ENCODE measurements at places on chromosomes 3 and 15.

DNA sequence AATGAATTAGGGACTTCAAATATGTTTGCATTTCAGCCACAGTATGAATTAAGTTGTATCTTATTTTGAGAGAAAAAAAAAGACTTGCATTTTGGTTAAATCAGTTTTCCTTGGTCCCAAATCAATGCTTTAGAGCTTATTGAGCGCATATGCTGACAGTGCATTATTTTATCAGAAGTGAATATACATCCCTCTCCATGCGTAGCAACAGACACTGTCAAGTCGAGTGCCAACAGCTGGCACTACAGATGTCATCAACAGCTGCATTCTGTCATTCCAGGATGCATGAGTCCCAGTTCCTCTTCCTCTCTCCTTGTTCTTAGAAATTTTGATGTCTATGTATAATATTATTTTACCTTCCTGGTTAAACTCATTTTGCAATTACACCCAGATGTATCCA is 156.1 kb upstream of the FOXB1 start:
- DNase-seq: no peak

DNA sequence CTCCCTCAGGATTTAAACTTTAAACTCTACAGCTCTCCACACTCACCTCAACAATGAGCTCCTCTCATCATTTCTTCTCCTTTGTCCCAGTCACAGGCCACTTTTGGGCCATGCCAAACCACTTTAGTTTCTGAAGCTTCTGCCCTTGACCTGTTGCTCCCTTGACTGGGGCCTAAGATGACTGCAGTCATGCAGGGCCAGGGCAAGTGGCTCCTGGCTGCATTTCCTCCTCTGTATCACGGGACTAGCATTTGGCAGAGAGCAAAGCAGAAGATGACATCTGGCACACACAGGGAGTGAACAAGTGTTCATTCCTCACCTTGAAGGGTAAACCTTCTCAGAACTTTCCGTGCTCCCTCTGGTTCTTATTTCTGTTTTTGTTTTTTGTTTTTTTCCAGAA is 136.9 kb downstream of the PDE8A start:
- DNase-seq: no peak

DNA sequence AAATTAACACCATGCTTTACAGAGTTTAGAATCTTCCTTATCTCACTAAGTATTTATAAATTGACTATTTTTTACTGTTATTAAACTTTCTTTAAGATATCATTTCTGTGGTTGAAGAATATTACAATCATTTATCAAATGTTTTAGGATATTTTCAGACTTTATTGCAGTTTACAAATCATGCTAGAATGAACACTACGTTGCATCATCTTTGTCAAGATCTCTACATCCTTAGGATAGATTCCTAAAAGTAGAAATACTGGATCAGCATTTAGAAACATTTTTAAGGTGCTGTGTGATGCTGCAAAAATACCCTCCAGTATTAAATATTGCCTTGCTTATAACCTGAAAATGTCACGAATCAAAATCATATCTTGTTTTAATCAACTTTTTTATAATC is 2.5 kb upstream of the PLD1 start:
- DNase-seq: no peak

DNA sequence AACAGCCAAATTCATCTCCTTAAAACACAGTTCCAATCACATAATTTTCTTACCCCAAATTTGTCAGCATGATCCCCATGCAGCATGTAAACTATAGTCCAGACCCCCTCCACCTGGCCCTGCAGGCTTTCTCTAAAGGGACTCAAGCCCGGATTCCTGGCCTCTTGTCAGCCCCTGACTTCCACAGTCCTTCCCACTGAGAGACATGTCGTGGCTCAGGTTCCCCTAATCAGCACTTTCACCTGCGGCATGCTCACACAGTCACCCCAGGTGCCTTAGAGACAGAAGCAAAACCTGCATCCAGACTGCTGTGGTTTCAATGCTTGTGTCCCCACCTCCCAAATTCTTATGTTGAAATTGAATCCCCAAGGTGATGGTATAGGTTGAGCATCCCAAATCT is 372.7 kb upstream of the ATP10A start:
- no peak for DNase-seq

DNA sequence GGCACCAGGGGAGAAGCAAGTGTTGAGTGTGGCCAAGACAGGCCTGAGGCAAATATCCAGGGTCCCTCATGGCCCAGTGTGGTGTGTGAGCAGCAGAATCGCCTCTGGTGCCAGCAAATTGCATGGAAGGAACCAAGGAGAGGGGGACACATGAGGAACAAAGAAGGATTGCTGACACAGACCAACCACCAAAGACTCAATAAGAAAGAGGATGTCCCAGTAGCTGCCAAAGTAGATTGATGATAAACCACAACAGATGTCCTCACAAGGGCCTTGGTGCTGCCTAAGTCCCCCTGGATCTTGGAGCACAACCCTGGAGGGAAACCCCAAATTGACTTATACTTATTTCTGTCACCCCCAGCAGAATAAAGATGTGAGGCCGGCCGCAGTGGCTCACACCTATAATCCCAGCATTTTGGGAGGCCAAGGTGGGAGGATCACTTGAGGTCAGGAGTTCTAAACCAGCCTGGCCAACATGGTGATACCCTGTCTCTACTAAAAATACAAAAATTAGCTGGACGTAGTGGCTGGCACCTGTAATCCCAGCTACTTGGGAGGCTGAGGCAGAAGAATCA is 10.6 kb downstream of the SRGAP3 start:
- no peak for DNase-seq

DNA sequence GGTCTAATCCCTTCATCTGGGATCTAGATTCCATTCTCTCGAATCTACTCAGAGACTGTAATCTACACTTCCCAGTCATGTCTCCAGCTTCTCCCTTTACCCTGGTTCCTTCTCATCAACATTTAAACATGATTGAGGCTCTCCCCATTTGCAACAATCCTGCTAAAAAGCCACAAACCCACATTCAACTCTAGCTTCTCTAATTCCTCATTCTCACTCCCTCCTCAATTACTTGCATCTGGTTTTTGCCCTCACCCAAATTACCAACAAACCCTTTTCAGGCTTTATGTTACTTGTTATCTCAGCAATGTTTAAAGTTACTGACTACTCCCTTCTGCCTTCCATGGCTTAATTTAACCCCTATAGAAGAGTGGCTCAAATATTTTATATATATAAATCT is 11.5 kb downstream of the ETFA start:
- DNase-seq: no peak

DNA sequence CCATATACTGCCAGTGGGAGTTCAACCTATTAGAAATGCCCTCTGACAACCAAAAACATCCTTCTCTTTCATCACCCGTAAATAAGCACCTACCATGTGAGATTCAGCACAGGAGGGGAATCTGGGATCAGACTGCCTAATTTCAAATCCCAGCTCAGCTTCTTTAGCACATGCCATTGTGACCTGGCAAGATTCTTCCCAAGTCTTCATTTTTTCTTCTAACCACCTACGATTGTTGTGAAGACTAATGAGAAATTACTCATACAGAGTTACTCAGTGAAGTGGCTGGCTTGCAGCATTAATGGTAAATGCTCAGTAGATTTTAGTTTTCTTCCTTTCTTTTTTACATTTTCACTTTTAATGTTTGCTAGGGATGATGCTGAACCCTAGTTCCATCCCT is 176.7 kb downstream of the PDZRN3 start:
- no peak for DNase-seq

GRCh38 chr3:12447075-12447474 is 37.2 kb upstream of the TSEN2 start:
- no peak for DNase-seq

- DNase-seq: no peak
Observed at GRCh38 chr3:65992106-65992505, 46.6 kb downstream of the MAGI1 start.

DNA sequence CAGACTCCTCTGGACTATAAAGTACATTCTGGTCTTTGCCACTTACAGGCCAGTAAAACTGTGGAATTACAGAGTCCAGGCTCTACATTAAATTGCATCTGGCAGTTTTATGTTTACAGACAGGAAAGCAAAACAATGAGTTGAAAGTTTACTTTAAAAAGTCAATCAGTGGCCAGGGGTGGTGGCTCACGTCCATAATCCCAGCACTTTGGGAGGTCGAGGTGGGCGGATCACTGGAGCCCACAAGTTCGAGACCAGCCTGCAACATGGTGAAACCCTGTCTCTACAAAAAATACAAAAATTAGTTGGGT is 53.8 kb downstream of the TM4SF4 start:
- DNase-seq: no peak

DNA sequence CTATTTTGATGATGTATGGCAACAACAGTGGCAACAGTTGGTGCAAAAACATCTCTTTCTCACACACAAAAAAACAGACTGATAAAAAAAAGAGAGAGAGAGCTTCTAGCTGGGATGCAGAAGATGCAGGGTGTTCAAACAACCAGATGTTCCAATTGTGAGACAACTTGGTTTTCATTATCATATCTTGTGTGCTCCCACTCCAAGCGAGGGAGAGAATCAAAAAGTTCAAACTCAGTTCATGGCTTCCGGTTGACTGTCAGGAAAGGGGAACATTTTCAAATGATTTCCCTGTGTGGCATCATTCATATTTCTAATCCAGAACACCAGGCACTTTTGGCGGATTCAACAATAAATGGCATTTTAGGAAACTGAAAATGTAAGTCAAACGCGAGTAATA is 72.1 kb downstream of the RSL24D1 start:
- no peak for DNase-seq

DNA sequence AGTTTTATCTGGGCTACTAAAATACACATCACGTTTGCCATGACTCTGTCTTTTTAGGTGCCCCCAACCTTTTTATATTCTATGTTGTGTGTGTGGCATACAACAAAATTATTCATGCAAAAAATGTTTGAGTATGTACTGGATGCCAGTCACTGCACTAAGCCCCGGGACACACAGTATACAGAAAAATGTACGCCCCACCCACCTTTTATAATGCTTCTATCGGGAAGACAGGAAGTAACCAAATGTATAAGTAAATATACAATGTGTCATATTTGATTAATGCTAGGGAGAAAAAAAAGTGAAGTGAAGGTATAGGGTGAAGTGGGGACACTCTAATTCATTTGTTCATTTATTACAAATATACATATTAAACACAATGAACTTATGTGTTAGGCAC is 503.4 kb upstream of the MDFIC2 start:
- no peak for DNase-seq

GRCh38 chr3:151356794-151357462 is 27.6 kb upstream of the P2RY13 start:
- no peak for DNase-seq

All from stimulated activated naive CD8-positive, alpha-beta T cell treated with anti-CD3 and anti-CD28 coated beads, Interleukin-15, amount 100 ng/mL, for 72 hours (primary cell).